Renal cortex interstitium (tissue), 15 donors: ENCODE measurements at places on chromosomes 12 and 14. TPM values are rescaled to one million over a fixed set of nuclear protein-coding genes. Genes with fewer than 3 reads are reported as not detected.

GRCh38 chr14:64061706-64062105, 208.9 kb downstream of the SYNE2 start:
- no peak for DNase-seq

DNA sequence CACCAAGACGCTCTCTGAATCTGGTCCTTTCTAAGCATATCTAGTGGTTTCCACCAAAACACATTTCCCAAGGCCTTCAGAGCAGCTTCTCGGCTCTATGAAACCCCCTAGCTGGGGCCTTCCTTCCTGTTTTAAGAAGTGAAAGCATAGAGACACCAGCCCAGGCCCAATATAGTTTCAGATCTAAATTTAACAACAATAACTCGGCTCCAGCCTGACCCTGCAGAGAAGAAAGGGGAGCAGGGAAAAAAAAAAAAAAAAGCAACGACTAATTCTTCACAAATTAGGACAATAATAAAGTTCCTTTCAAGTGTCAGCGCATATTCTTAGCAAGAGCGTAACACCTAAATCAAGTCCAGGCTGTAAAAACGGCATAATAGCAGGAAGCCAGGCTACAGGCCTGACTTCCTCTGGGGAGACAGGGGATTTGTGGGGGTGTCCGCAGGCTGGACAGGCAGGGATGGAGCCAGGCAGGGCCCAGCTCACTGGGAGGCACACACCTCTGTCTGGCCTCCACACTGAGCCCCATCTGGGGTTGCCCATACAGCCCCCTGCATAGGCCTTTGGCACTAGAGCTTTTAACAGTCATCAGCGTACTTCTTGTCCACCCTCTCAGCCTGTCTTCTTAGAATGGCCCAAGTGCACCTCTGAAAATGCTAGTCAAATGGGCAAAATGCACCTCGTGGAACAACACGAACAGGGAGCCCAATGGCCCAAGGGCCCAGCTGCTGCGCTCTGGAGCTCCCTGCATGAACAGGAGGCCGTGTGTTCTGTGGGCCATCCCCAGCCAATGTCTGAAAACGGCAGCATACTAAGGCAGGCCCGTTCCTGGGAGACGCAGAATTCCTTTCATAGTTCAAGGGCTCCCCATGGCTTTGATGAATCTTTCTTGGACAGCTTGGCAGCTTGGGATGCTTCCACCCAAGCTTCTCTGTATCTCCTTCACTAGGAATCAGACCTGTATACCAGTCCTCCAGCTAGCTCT, 772.9 kb downstream of the MED13L start:
- DNase-seq, result peak; percentile 35

The PRMT5 gene
- 158 TPM for polyA plus RNA-seq

GRCh38 chr14:50756300-50756699, 74.7 kb downstream of the NIN start:
- DNase-seq, result no peak

The CISTR gene
- polyA plus RNA-seq, result not detected

- DNase-seq, result no peak
Observed at GRCh38 chr12:3833670-3834310, 39.4 kb downstream of the PARP11 start.

The C14orf132 gene
- polyA plus RNA-seq, result 31.4 TPM

DNA sequence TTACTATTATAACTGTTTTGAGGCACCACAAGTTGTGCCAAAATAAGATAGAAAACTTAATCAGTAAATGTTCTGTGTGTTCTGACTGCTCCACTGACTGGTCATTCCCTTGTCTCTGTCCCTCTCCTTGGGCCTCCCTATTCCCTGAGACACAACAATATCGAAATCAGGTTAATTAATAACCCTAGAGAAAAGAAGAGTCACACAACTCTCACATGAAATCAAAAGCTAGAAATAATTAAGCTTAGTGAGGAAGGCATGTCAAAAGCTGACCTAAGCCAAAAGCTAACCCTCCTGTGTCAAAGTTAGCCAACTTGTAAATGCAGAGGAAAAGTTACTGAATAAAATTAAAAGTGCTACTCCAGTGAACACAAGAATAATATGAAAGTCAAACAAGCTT, 53.8 kb upstream of the CCDC196 start:
- DNase-seq, result no peak

The ZDHHC22 gene
- 0.42 TPM for polyA plus RNA-seq

DNA sequence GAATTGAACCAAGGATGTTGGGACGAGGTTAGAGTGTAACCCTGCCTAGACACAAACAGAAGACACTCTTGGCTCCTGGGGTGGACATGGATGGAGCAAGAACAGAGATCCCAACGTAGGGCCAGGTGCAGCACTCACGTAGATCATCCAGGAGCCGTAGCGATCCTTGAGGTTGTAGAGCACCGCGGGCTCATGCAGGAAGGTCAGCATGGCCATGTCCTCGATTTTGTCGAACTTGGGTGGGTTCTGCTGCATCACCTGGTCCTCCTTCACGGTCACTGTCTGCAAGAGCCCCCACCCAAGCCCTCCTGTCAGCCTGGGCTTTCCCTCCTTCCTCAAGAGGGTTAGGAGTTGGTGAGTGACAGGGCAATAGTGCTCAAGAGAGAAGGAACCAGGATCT, 2.5 kb downstream of the MYH7 start:
- DNase-seq, result no peak

DNA sequence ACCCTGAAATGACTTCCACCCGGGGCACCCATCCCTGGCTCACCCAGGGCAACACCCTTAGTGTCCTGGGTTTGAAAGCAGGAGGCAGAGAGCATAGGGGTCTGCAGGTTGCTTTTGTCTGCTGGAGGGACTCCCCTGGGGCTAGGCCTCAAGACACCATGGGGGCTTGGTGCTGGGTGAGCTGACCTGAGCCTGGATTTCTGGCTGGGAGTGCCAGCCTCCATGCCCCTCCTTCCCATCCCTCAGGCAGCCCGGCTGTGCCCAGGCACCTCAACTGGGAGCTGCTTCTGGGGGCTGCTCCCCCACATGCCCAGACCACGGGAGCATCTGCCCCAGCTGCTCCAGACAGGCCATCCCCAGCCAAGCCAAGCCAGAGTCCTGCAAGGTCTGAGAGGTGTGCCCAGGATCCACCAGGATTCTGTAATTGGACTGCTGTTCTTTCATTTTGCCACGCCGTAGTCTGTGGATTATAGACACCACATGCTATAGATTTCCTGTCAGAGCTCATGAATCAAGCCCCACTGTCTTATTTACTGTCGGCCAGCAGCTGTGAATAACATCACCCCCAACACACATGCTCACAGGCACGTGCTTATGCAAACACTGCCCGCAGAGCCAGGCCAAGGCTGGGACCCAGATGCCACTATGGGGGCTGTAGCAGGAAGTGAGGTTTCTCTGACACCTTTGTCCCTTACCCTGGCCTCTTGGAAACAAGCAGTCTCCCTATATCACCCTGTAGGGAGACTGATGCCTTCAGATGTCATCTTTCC, 29.4 kb upstream of the ESRRB start:
- no peak for DNase-seq

DNA sequence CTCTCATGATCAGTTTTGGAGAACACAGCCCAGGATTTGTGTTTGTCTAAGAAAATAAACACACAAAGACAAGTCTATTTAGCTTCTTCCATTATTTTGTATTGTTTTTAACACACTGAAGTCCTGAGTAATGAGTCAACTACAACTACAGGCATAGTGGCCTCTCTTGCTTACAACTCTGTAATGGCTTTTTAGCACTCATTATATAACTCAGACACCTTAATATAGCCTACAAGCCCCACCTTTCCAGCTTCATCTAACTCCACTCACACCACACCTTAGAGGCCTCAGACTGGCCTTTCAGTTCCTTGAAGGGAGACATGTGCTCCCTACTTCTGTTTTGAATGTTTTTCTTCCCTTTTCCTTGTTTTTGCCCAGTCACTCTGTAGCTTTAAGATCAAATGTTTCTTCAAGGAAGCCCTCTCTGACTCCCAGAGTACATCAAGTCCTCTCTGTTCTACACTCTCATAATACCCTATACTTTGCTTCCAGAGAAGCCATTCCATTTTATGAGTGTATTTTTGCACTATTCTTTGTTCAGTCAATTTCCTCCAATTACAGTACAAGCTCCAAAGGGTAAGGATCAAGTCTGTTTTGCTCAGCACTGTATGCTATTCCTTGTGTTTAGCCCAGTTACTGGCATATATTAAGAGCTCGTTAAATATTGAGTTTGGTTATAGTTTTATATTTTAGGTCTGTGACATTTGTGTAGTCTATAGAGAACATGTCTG, 233.6 kb upstream of the ARHGAP5 start:
- no peak for DNase-seq

DNA sequence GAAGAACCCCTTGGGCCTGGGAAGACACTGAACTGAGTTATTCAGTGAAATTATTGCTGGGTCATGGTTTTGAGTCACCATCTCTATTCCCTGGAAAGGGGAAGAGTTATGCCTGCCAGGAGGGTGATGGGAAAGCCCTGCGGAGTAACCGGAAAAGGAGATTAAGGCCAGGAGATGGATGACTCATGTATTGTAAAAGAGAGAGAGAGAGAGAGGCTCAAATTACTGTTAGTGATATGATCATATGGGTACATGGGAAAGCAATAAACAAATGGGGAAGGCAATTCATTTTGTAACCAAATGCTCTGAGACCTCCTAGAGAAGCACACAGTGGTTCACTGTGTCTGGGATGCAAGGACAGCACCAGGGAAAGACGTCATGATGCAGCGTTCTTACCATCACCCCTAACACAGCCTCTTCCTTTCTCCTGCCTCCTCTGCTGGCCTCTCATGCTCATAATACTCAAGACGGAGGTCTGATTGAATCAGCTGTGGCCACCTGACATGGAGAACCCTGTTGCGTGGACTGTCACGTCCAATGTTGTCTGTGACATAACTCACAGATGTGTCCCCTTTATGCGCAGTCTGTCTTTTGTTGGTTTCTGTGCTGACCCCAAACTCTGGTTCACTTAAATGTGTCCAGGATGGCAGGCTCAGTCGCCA, 243.7 kb downstream of the TMEM132D start:
- no peak for DNase-seq

The SYNDIG1L gene
- polyA plus RNA-seq, result 0.19 TPM

The GALNT6 gene
- polyA plus RNA-seq, result 5.0 TPM

- no peak for DNase-seq
Observed at GRCh38 chr12:26286186-26286585, 90.8 kb downstream of the SSPN start.

The TTC9 gene
- polyA plus RNA-seq, result 3.8 TPM

The CACNA2D4 gene
- polyA plus RNA-seq, result 3.6 TPM

The DLST gene
- polyA plus RNA-seq, result 116 TPM

- DNase-seq, result no peak
Observed at GRCh38 chr14:21796916-21797315, 123.3 kb upstream of the OR4E1 start.

- no peak for DNase-seq
Observed at GRCh38 chr14:53872681-53873089, 83.9 kb downstream of the BMP4 start.

GRCh38 chr12:124906606-124907261, 7.7 kb downstream of the UBC start:
- DNase-seq, result peak; percentile 84

The SRRM4 gene
- polyA plus RNA-seq, result 0.03 TPM

The ORAI1 gene
- 10.2 TPM for polyA plus RNA-seq

DNA sequence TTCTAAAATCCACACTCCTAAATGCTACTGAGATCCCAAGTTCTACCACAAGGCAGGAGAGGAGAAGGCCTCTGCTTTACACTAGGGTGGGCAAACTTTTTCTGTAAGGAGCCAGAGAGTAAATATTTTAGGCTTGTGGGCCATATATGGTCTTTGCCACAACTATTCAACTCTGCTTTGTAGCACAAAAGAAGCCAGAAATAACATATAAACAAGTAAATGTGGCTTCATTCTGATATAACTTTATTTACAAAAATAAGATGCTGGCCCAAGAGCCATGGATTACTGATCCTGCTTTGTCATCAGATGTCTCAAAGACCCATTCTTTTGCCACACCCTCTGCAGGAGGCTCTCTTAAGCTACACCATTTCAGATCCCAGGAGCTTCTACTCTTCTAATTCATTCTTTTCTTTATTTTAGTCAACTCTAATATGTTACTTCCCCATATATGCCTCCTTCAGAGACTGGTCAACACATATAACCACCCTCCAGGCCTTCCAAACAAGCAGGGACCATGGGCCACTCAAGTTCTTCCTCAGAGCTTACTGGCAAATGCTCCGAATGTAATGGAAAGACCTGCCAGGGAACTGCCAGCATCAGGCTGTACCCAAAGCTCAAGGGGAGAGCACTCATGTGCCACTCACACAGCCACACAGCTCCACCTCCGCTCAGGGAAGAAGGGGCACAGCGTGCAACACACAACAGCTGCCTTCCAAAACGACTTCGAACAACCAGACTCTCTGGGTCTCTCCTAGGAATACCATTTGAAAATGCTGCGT, 15.6 kb downstream of the APPL2 start:
- DNase-seq, result no peak

- DNase-seq, result no peak
Observed at GRCh38 chr12:19970116-19970515, 398.2 kb upstream of the PDE3A start.

The TCTN2 gene
- 33.1 TPM for polyA plus RNA-seq

GRCh38 chr12:110531741-110532333, 29.7 kb downstream of the RAD9B start:
- no peak for DNase-seq

DNA sequence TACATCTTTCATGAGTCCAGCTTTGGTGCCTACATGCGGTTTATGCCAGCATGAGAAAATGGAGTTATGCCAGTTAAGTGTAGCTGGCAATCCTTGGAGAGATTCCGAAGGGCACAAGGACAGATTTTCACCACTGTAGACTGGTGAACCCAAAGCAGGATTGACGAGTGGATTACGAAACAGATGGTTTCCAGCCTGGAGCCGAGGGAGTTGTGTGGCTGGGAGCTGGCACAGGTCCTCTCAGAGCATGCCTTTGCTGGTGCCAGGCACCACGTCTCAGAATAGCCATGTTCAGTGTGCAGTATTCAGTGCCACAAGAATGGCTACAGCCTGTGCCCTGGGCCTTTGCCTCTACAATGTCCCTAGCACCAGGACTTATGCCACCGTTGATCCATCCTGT, 13.2 kb downstream of the KCNH3 start:
- no peak for DNase-seq

The RAB15 gene
- 23.9 TPM for polyA plus RNA-seq

GRCh38 chr12:103379670-103380069, 116.1 kb downstream of the C12orf42 start:
- no peak for DNase-seq

The ADCK1 gene
- polyA plus RNA-seq, result 9.0 TPM

The AKAP5 gene
- 6.4 TPM for polyA plus RNA-seq

DNA sequence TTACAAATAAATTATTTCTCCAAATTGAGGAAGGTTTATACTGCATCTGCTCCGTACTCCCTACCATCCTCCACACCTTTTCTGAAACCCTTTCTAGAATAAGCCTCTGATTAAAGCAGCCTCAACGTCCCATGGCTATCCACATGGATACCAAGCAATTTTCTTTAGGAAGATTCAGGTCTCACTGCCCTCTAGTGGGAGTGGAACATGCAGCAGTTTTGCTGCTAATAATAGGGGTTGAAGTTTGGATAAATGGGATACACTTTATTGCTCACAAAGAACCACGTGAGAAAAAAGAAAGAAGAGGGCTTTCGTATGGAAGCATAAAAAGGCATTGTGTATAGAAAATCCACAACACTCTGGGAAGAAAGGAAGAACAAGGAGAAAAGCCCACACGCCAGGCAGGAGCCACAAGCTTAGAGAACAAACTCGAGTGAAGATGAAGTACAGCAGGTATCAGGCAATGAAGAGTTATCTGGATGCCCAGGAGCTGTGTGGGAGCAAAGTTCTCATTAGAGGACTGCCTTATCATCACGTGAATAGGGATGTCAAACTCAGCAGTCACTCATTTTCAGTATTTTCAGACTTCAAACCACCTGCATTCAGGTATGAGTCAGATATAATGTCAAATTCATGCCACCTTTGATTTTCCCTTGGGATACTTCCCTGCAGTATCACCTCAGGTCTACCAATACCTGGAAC, 45.8 kb downstream of the CCER1 start:
- no peak for DNase-seq

GRCh38 chr14:88233915-88234314, 89.2 kb downstream of the KCNK10 start:
- no peak for DNase-seq
